Activated CD4-positive, alpha-beta T cell treated with anti-CD3 and anti-CD28 coated beads for 4 hours (primary cell): ENCODE measurements at places on chromosomes 2 and 18.

DNA sequence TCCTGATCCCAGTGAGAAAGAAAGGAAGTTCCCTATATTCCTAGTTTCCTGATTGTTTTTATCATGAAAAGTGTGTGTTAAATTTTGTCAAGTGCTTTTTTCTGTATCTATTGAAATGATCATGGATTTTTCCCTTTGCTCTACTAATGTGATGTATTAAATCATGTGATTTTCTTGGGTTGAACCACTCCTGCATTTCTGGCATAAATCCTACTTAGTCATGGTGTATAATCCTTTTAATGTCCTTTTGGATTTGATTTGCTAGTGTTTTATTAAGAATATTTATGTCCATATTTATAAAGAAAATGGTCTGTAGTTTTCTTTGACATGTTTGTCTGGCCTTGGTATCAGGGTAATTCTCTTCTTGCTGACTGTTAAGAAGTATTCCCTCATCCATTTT, 87.3 kb upstream of the CNGA3 start:
- DNase-seq, result no peak

- no peak for DNase-seq
Observed at GRCh38 chr2:78699696-78700095, 325.8 kb upstream of the REG3G start.

DNA sequence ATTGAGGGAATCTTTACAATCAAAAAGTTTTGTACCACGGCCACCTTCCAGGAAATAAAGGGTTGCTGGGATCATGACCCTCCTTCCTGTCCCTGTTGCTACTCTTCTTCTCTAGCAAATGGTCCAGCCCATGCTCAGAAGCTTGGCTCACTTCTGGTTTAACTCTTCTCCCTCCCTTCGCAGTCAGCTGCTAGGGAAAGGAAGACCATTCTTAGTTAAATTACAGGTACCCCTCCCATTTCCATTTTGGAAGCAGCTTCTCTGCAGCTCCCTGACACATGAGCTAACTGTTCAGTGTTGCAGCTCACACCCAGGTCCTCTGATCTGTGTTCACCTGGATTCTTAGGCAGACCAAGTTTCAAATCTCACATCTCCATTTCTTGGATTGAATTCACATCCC, 100.3 kb downstream of the DOCK10 start:
- no peak for DNase-seq

DNA sequence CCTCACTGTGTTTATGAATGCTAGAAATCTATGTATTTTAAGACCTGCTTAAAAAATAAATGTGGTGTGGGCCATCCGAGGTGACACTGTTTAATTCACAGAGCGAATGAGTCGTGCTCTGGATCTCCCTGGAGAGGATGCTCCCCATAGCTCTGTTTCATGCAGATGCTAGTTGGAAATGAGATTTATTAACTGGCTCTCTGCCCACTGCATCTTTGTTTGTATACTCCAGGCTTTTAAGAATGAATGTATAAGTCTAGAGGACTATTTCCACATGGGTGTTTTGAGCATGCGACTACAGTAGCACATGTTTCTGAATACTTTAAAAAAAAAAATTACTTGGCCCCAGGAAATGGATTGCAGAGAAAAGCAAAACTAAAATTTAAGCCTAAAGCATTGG, 3.9 kb downstream of the MAPRE2 start:
- no peak for DNase-seq

DNA sequence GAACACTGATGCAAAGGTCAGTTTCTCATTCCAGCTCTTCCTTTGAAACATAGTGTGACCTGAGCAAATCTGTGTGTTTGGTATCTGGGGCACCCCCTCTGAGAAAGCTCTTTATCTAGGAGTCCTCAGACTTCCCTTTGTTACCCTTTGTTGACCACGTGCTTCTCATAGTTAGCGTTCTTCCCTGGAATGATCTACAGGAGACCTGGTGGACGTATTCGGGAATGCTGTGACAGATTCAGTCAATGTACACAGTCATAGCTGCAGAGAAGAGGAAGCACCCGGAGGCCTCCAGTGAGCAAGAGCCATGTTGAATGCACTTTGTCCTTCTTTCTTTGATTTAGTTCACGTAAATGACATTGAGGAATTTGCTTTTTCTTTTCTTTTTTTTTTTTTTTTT, 10.7 kb upstream of the CHMP1B start:
- DNase-seq, result no peak

DNA sequence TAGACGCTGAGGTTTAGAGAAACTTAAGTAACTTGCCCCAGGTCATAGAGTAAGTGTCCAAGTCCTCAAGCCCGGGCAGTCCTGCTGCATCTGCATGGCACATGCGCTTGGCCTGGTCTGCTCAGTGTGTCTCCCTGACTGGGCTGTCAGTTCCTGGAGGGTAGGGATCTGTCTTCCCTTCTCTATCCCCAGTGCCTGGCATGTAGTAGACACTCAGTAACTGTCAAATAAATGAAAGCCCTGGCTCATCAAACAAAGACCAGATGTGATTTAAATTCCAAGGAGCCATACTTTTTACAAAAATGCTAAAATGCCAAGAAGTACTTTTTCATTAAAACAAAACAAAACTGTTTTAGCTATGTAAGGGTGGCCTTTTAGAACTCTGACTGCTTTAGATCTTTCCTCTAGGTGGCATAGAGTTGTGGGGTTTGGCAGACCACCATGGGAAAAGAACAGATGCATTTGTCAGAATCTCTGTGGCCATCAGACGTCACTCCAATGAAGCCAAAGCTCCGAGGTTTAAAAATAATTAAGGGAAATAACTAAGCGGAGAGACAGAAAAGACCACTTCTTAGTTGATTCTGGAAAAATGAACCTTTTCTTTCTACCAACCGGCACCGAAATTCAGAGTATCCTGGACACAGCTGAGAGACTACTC, 34.0 kb downstream of the EPAS1 start:
- no peak for DNase-seq

GRCh38 chr2:17930773-17931172, 52.3 kb downstream of the KCNS3 start:
- DNase-seq, result no peak

DNA sequence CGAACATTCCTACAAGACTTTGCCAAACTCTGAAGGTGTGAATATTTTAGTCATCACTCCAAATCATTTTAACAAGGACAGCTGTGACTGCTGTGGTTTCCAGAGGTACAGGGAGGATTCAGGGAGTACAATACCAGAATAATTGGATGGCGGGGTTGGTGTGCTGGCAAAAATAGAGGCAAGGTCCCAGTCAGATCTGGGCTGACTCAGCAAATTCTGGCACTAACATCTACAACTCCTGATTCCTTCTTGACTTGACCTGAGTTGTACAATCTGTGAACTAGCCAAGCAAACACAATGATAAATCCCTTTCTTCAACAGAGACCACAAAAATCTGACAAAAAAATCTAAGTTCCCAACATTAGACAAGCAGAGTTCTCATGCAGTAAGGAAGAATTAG, 40.4 kb downstream of the RMP24 start:
- DNase-seq, result no peak

DNA sequence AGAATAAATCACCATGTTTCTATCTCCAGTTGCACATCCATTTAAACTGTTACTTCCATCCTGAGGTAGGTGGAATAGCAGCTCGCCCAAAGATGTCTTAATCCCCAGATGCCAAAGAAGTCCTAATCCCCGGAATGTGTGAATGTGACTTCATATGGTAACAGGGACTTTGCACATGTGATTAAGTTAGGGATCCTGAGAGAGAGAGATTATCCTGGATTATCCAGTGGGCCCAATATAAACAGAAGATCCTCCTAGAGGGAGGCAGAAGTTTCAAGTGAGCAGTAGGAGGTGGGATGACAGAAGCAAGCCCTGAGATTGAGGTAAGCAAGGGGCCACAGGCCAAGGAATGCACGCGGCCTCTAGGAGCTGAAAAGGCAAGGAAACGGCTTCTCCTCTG, 19.8 kb downstream of the CREG2 start:
- no peak for DNase-seq

DNA sequence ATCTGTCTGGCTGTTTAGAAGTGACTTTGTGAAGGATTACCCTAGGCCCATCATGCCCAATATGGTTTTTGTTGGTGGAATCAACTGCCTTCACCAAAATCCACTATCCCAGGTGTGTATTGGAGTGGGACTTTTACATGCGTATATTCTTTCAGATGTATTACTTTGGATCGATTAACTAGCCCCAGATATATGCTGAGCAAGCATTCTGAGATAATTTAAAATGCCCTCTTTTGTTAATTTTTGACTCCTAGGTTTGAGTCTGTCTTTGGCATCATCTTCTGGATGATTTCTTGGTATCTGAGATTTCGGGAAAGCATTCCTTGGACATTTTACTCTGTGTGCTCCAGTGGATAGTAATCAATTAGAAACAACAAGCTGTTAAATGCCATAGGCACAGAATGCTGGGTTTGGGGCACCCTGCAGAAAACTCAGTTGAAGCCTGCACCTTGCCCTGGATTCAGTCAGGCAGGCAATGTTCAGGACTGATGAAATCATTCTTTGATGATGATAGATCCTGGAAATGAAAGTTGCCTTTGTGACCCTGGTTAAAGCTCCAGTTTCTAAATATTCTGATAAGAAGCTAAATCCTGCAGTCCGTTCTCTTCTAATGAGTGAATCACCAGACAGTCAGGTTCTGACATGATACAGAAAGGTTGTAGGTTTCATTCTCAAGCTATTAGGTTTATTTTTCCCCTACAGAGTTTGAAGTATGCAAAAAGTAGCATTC, 1.1 kb downstream of the UGT1A1 start:
- DNase-seq, result no peak

GRCh38 chr2:8049176-8049575, 632.7 kb upstream of the ID2 start:
- DNase-seq, result no peak

GRCh38 chr18:42712065-42712464, 403.4 kb downstream of the RIT2 start:
- no peak for DNase-seq

DNA sequence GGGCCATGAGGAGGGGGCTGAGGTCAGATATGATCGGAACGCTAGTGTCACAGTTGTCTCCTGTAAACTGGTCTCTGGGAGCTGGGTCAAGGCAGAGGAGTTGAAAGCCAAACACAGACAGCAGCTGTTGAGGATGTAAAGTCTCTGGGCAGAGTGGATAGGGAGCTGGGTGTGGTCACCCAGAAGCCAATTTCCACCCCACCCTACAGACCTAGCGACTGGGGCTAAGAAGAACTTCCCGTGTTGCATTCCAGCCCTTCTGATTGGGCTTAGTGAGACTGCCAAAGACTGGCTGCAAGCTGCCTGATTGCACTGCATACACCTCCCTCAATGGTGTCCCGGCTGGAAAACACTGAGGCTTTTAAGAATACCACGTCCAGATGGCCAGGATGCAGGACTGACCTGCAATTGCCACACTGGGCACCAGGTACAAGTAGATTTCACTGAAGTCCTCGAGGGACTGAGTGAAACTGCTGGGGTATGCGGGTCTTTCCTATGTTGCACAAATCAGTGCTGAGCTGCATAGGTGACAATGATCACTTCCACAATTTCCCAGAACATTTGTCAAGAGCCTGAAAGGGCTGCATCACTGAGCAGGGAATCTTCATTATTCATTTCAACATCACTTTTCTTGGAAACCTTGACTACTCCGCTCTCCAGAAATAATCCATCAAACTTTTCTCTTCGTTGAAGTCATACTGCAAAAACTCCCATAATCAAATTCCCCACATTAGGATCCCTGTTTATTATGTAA, 43.1 kb upstream of the EML4 start:
- no peak for DNase-seq

- DNase-seq, result no peak
Observed at GRCh38 chr2:86275384-86275799, 62.0 kb downstream of the REEP1 start.
